ENCODE measurements at places on chromosomes 6 and 20.

- DNase-seq, result no peak
Observed at GRCh38 chr6:133631421-133631820, 257.5 kb upstream of the TCF21 start.

GRCh38 chr6:150584065-150584464, 15.6 kb upstream of the PLEKHG1 start:
- DNase-seq, result no peak

DNA sequence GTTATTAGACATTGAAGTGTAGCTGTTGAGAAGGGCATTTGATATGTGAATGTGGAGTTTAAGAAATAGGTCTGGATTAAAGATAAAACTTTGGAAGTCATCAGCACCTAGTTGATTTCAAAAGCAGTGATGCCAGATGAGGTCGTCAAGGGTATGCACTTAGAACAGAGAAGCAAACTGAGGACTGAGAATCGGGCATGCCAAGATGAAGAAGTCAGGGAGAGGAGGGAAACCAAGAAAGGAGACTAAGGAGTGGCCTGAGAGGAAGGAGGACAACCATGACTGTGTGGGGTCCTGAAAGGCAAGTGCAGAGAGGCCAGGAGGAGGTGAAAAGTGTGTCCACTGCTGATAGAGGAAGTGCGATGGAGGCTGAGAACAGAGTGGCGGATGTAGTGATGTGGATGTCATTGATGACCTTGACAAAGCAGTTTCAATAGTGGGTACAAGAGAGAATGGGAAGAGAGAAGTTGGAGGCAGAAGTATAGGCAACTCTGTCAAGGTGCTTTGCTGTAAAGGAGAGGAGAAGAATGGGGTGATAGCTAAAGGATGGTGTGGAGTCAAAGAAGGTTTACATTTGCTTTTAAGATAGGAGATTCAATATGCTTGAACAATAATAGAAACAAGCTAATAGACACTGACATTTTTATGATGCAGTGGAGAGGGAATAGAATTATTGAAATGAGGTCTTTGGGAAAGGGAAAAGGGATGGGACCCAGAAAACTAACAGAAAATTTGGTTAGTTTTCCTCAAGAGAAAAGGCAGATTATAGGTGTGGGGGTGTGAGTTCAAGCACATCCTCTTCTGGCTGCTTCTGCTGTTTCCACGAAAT, 139.7 kb upstream of the TMEM170B start:
- no peak for DNase-seq

GRCh38 chr6:64985726-64986125, 721.3 kb downstream of the EYS start:
- no peak for DNase-seq

DNA sequence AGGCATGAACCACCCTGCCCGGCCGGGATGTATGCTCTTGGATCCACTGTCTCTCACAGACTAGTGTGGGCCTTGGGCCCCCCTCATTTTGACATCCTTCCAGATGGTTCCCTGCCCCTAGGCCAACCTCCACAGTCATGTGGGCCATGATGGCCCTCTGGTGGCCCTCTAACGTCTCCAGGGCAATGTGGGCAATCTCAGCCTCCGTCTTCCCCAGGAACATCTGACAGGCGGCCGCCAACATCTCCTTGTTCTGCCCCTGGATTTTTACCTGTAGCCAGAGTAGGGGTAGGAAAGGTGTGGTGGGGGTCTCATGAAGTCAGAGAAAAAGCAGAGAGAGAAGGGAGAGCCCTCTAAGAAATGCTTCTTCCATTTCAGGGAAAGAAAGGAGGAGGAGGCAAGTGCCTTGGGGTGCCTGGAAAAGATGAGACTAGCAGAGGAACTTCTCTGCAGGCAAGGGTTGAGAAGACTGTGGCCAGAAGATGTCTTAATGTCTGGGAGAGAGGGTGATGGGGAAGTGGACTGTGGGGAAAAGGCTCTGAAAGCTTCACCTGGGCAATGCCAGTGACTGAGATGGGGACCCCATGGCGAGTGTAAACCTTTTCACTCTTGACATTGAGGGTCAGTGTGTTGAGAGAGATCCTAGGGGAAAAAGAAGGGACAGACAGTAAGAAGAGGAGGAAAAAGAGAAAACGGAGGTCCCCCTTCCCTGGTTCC, 1.3 kb downstream of the FLOT1 start:
- DNase-seq, result no peak

GRCh38 chr6:152499931-152500330, 137.2 kb downstream of the SYNE1 start:
- DNase-seq, result no peak

DNA sequence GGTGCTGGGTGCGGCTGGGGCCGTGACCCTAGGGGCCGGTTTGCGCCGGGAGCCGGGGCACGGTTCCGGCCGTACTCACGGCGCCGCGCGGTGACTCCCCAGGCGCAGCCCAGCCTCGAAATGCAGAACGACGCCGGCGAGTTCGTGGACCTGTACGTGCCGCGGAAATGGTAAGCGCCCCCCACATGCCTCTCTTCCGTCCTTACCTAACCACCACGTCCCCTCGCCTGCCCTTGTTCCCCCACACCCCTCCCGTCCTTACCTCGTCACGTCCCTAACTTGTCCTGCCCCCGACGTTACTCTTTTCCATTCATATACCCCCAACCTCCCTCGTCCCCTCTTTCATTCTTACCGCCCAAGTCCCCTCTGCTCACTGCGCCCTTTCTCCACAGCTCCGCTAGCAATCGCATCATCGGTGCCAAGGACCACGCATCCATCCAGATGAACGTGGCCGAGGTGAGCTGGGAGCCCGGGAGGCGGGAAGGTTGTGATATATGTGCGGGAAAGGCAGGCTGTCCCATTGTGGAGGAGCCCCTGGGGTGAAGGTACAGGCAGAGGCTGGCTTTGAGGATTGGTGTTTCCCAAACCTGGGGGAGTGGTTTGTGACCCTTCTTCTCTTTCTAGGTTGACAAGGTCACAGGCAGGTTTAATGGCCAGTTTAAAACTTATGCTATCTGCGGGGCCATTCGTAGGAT, 463 bp downstream of the RPS21 start:
- no peak for DNase-seq

DNA sequence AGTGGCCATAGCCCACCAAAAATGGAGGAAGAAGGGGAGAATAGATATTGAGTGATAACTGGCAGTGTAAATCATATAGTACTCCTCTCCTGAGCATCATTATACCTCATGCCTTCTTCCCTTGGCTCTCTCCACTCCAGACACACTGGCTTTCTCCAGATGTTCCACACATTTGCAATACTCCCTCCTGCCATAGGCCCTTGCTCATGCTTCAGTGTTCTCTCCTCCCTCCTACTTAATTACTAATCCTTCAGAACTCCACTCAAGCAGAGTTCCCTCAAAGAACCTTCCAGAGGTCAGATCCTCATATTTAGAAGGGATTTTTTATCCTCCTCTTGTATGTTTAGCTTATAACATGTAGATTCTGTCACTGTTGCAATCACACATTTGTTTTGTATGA, 279.5 kb upstream of the SUPT3H start:
- DNase-seq, result no peak
